ENCODE measurements at places on chromosomes 2 and 18.

DNA sequence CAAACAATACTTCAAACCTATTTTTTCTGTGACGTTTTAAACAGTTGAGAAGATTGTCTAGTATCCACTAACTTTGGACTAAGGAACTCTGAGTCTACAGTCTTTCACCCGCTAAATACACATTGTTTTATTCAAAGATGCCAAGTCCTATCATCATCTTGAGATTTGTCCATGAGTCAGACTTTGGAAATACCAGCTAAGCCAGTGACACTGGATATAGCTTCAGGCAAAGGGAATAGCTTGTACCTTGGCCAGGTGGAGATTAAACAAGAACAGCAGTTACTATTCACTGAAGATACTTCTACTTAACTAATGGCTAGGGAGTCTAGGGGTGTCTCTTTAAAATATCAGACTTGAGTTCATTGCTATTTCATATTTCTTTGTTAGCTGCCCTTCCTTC, 137.5 kb downstream of the COMMD1 start:
- H3K27ac ChIP-seq, result no peak overlapping the region
- H3K27me3 ChIP-seq, result peaks cover 8% of the 10 kb centered on the region
- no peak for DNase-seq
- no peaks in the 10 kb centered on the region for H3K4me1 ChIP-seq
- H3K36me3 ChIP-seq, result no peaks in the 10 kb centered on the region
- H3K4me3 ChIP-seq, result no peak overlapping the region

GRCh38 chr2:109694190-109694589, 80.0 kb downstream of the SOWAHC start:
- no peaks in the 10 kb centered on the region for H3K27me3 ChIP-seq
- H3K27ac ChIP-seq, result peak overlapping the region; percentile 86
- DNase-seq, result no peak
- H3K36me3 ChIP-seq, result no peaks in the 10 kb centered on the region
- H3K4me3 ChIP-seq, result no peak overlapping the region

- H3K27ac ChIP-seq, result no peak overlapping the region
- no peak for DNase-seq
- H3K27me3 ChIP-seq, result no peaks in the 10 kb centered on the region
- no peaks in the 10 kb centered on the region for H3K36me3 ChIP-seq
These were observed 5.1 kb downstream of the PSD4 start for GRCh38 chr2:113178891-113179290.

DNA sequence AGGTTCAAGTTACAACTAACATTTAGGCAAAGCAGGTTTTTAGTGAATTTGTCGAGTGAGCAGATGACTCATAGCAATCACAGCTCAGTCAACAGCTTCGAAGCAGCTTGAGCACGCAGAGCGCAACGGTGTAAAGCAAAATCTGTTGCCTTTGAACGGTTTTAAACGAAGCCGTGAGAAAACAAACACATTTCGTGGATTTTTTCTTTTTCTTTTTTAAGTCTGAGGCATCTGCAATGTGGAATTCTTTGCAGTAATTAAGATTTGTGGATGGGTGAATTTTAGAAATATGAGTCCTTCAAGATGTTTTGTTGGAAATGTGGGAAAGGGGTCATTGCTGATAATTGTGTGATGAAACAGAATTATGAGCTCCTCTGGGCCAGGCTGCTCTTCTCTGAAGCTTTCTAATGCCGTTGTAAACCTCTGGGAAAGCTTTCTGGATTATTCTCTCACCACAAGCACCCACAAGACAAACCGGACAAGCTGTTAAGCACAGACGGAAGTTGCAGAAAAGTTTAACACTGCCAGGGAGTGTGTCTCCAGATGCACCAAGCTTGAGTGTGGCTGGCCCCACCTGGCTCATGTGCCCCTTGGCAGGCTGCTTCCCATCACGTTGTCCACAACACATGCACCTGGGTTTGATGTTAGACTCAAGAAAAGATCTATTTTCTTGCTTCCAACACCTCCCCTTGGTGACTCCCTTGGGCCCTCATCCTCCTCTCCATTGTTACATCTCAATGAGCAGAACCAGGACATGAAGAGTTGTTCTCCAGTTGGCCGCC, 224.7 kb downstream of the ACKR3 start:
- H3K27ac ChIP-seq, result no peak overlapping the region
- no peak overlapping the region for H3K4me3 ChIP-seq

DNA sequence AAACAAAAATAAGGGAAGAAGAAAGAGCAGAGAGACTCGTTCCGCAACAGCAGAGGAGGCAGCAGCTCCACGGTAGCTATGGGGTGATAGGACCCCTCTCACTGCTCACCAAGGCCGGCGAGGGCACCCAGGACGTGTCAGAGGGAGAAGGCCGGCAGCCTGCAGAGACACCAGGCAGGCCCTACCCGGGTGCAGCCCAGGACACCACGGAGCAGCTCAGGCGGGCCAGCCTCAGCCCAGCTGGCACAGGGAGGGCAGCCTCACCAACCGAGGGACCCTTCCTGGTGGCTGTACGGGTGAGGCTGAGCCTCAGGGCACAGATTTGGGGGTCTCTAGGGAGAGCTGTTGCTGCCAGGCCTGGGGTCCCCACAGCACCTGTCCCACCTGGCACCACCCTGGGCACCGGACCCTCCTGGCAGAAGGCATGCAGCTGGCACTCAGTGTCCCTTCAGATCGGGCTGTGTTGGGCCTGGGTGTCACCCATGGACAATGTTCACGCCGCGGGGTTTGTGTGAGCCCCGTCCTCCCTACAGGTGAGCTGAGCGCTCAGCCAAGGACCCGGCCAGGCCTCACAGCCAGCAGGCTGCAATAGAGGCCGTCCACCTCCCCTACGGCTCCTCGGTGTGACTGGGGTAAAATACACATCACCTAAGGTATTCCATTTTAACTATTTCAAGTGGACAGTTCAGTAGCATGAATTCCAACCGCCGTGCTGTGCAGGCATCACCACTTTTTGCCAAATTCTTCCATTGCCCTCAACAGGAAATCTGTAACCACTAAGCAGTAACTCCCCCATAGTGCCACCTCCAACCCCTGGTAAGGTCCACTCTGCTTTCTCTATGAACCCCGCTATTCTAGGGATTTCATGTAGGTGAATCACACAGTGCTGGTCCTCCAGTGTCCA, 21.6 kb downstream of the KCNG2 start:
- no peaks in the 10 kb centered on the region for H3K36me3 ChIP-seq
- no peak for DNase-seq
- H3K27me3 ChIP-seq, result no peaks in the 10 kb centered on the region
- no peak overlapping the region for H3K4me3 ChIP-seq

All from esophagus squamous epithelium (tissue), 5 donors.